ENCODE measurements at places on chromosomes 13 and 19. TPM values are rescaled to one million over a fixed set of nuclear protein-coding genes. Genes with fewer than 3 reads are reported as not detected.

DNA sequence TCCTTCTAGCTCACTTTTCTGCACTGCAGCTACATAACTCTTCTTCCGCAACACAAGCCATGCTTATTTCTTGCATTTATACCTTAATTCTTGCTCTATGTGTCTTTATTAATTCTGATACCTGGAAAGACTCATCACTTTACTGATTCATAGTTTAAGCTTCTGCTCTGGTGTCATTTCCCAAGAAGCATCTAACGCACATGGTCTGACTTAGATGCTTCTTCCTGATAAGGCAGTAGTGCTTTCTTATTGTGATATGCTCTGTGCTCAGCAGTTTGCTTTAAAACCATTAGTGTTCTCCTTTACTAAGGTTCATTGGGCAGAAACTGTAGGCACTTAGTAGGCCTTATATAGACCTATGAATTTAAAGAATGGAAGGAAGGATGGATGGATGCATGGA lies 66.4 kb downstream of the EPSTI1 start:
- no peaks in the 10 kb centered on the region for H3K27me3 ChIP-seq
- no peak overlapping the region for H3K4me3 ChIP-seq
- H3K36me3 ChIP-seq: peaks cover 64% of the 10 kb centered on the region
- peaks cover 14% of the 10 kb centered on the region for H3K4me1 ChIP-seq

Gene GATAD2A
- 135 TPM for total RNA-seq

DNA sequence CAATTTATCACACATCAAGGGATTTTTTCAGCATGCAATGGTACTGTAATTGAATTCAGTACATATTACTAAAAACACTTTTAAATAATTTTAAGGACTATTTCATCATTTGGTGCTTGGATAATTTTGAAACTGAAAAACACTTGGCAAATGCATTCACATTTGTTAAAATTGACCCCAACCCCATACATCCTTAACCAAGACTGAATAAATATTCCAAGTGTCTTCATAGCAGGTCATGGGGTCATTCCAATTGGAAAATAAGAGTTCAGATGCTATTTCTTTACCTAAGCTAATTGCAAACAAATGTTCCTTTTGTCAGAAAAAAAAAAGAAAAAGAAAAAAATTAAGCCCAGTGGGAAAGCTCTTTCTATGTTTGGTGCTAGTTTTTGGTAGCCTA lies 516.4 kb upstream of the SPRY2 start:
- DNase-seq: no peak
- H3K36me3 ChIP-seq: no peaks in the 10 kb centered on the region
- no peaks in the 10 kb centered on the region for H3K4me1 ChIP-seq
- H3K27ac ChIP-seq: no peak overlapping the region

DNA sequence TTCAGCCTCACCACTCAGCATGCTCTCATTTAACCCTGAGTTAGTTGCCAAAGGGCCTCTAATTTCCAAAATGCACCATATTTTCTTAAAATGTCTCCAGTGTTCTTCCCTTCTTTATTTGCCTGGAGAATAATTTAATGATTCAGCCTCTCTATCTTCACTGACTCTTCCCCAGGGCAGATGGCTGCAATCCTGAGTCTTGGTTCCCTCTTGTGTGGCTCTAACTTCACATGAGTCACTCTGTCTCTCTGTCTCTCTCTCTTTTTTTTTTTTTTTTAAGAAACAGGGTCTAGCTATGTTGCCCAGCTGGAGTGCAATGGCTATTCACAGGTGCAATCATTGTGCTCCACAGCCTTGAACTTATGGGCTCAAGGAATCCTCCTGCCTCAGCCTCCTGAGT lies 251.4 kb downstream of the VWA8 start:
- no peaks in the 10 kb centered on the region for H3K4me1 ChIP-seq
- no peak overlapping the region for H3K27ac ChIP-seq
- no peaks in the 10 kb centered on the region for H3K27me3 ChIP-seq

Measured in activated CD4-positive, alpha-beta T cell treated with anti-CD3 and anti-CD28 coated beads, Interleukin-2, amount 10 ng/mL, durations not matched to agents 24 days and 14 days (primary cell).